ENCODE measurements at places on chromosomes 2 and 18.

DNA sequence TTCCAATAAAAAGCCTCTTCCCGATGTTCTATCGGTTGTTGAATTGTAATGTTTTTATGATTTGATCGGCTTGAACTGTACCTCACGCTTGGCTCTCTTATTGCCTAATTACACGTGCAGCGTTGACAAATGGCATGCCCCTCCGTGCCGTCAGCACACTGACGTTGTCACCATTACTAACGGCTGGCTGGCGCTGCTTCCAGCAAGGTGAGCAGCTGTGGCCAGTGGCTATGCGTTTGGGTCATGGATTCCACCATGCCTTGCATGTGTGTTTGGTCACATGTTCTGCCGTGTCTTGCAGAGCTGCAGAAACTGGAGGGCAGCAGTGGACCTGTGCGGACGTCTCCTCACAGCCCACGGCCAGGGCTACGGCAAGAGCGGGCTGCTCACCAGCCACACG lies 42.1 kb downstream of the TRAPPC12 start:
- H3K27me3 ChIP-seq: no peaks in the 10 kb centered on the region
- no peak overlapping the region for H3K4me3 ChIP-seq
- H3K4me1 ChIP-seq: no peaks in the 10 kb centered on the region
- no peak for DNase-seq

DNA sequence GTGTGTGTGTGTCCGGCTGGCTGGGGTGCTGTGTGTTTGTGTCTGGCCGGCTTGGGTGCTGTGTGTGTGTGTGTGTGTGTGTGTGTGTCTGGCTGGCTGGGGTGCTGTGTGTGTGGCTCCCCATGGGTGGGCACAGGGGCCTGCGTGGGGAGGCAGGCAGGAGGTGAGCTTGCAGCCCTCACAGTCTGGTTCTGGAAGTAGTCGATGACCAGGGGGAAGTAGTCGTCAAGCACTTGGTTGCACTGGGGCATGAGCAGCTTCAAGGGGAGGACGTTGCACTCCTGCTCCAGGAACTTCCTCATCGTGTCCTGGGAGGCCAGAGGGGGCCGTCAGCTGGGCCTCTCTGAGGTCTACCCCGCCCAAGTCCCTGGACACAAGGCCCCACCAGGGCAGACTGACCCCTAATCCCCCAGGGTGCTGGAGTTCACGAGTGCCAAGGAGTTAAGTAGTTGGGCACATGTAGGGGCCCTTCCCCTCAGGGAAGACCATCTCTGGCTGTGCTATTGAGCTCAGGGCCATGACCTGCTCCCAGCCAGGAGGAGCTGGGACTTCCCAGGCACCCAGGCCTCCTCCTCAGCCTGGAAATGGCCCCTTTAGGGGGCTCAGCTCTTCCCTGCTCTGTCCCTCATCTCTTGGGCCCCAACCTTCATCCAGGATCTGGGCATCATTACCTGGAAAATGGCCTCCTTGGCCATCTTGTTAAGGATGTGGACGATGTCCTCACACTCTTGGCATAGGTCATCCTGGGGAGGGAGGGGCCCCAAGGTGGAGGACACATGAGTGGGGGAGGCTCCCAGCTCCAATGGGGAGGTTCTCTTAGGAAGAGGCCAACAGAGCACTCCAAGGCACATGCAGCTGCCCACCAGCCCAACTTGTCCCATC lies 1.3 kb downstream of the SFTPB start:
- no peak for DNase-seq
- H3K27ac ChIP-seq: no peak overlapping the region
- H3K4me3 ChIP-seq: no peak overlapping the region
- no peaks in the 10 kb centered on the region for H3K27me3 ChIP-seq
- no peaks in the 10 kb centered on the region for H3K36me3 ChIP-seq
- no peaks in the 10 kb centered on the region for H3K4me1 ChIP-seq

- H3K27me3 ChIP-seq: no peaks in the 10 kb centered on the region
- no peak overlapping the region for H3K4me3 ChIP-seq
- DNase-seq: no peak
- H3K27ac ChIP-seq: no peak overlapping the region
- H3K4me1 ChIP-seq: no peaks in the 10 kb centered on the region
- H3K36me3 ChIP-seq: no peaks in the 10 kb centered on the region
Observed at GRCh38 chr2:60861736-60862135, 19.6 kb upstream of the REL start.

DNA sequence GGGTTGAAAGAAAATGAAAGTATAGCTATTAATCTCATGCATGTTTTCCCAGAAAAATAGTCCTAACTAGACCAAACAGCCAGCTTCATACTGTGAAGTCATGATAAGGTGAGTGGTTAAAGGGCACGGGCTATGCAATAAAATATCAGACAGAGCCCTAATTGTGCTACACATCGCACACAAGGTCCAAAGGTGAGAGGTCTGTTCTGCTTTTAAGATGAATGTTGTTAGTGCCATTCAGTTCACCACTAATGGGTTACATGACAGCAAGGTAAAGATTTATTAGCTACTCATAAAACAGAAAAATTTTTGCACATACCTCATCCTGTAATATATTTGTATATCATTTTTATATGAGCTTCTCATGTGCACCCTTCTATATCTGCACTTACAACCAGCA lies 105.0 kb upstream of the STK17B start:
- H3K36me3 ChIP-seq: no peaks in the 10 kb centered on the region
- H3K27me3 ChIP-seq: no peaks in the 10 kb centered on the region
- no peak overlapping the region for H3K27ac ChIP-seq
- H3K4me3 ChIP-seq: no peak overlapping the region
- DNase-seq: no peak
- no peaks in the 10 kb centered on the region for H3K4me1 ChIP-seq

DNA sequence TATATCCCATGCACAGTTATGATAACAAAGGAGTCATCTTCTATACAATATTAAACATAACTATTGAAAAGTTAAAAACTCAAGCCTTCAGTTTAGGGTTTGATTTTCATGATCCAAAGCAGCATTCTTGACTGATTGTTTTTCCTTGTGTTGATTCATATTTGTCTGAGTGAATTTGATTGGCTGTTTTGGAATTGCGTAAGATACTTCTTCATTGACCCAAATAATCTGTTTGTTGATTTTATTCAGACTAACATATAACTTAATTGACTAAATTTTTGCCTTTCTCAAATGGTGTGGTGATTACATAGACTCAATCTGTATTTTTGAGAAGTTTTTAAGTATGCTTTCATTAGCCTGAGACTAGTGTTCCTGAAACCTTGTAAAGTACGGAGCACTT lies 305.7 kb upstream of the TNP1 start:
- H3K27ac ChIP-seq: no peak overlapping the region
- no peaks in the 10 kb centered on the region for H3K36me3 ChIP-seq
- no peak for DNase-seq
- H3K4me1 ChIP-seq: no peaks in the 10 kb centered on the region
- H3K27me3 ChIP-seq: no peaks in the 10 kb centered on the region

- H3K4me1 ChIP-seq: no peaks in the 10 kb centered on the region
- no peak overlapping the region for H3K4me3 ChIP-seq
Observed at GRCh38 chr2:72572501-72572900, 253.3 kb downstream of the EXOC6B start.

DNA sequence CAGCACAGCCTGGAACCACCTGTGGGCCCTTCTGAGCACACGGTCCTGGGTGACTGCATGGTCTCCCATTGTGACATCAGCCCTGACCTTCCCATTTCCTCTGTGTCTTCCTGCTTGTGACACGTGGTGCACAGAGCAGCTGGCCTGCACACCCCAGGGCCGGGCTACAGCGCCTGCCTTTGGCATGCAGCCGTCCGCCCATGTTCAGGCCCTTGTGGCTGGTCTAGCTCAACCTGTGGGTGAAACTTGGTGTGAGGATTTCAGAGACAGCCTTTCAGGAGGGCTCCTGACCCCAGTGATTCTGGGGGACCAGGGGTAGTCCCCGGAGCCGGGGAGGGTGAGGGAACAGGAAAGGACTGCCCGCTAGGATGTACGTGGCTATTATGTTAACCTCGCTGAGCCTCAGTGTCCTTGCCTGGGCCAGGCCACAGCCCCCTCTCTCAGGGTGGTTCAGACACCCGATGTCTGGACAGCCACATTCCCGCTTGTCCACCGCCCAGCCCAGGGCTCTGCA lies 284.8 kb upstream of the HS6ST1 start:
- H3K36me3 ChIP-seq: no peaks in the 10 kb centered on the region
- H3K4me3 ChIP-seq: no peak overlapping the region
- H3K27ac ChIP-seq: no peak overlapping the region
- DNase-seq: peak; percentile 41

- H3K27me3 ChIP-seq: no peaks in the 10 kb centered on the region
- no peak for DNase-seq
Observed at GRCh38 chr2:28199995-28200679, 192.5 kb upstream of the FOSL2 start.

DNA sequence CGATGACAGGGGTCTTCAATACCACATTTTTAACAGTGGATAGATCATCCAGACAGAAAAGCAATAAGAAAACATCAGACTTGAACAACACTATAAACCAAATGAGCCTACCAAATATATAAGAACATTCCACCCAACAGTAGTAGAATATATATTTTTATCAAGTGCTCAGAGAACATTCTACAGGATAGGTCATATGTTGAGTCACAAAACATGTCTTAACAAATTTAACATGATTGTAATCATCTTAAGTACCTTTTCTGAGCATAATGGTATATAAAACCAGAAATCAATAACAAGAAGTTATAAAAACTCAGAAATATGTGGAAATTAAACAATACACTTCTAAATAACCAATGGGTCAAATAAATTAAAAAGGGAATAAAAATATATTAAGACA lies 194.0 kb upstream of the CYP26B1 start:
- no peaks in the 10 kb centered on the region for H3K36me3 ChIP-seq
- H3K4me3 ChIP-seq: no peak overlapping the region
- H3K27me3 ChIP-seq: no peaks in the 10 kb centered on the region
- no peak for DNase-seq
- no peaks in the 10 kb centered on the region for H3K4me1 ChIP-seq

DNA sequence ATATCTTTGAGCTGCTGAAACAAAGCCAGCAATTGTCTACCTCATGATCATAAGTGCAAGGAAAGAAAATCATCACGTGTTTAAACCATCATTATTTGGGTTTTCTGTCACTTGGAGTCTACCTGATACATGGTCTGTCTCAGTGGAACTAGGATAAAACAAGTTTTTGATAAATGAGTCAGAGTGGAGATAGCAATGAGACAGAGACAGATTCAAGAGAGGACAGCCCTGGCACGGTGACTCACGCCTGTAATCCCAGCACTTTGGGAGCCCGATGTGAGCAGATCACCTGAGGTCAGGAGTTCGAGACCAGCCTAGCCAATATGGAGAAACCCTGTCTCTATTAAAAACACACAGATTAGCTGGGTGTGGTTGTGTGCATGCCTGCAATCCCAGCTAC lies 93.8 kb downstream of the PMAIP1 start:
- no peak overlapping the region for H3K27ac ChIP-seq
- H3K4me3 ChIP-seq: no peak overlapping the region
- H3K27me3 ChIP-seq: no peaks in the 10 kb centered on the region
- H3K4me1 ChIP-seq: no peaks in the 10 kb centered on the region

DNA sequence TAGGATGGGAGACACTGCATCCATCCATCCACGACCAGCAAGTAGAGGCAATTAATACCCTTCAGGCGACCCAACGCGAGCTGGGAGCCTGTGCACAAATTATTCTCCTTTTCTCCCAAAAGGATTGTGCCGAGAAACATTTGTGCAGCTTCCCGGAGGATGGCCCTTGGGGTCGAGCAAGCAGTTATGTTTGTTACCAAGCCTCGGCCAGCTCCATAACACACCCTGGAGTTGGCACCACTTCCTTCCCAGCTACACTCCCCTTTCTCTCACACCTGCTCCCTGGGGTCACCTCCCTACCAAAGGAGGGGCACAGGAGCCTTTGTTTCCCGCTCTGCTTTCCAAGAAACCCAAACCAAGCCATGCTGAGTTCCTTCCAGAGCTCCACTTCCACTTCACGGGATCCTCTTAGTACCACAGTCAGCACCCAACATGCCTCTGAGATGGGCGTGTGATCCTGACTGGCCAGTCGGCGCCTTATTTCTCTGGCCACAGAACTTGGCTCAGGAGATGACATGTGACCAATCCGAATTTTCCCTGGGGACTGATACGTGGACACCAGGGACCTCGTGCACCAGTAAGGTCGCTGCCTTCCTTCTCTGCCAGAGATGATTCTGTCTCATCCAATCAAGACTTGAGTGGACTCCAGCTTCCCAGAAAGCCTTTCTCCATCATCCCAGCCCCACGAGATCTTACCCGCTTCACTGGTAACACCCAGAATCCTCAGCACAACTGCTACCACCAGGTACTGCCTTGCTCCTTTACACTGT lies 28.5 kb downstream of the GPR55 start:
- no peaks in the 10 kb centered on the region for H3K4me1 ChIP-seq
- peak; percentile 21 for DNase-seq
- no peaks in the 10 kb centered on the region for H3K36me3 ChIP-seq
- H3K27ac ChIP-seq: no peak overlapping the region
- H3K4me3 ChIP-seq: no peak overlapping the region
- no peaks in the 10 kb centered on the region for H3K27me3 ChIP-seq

DNA sequence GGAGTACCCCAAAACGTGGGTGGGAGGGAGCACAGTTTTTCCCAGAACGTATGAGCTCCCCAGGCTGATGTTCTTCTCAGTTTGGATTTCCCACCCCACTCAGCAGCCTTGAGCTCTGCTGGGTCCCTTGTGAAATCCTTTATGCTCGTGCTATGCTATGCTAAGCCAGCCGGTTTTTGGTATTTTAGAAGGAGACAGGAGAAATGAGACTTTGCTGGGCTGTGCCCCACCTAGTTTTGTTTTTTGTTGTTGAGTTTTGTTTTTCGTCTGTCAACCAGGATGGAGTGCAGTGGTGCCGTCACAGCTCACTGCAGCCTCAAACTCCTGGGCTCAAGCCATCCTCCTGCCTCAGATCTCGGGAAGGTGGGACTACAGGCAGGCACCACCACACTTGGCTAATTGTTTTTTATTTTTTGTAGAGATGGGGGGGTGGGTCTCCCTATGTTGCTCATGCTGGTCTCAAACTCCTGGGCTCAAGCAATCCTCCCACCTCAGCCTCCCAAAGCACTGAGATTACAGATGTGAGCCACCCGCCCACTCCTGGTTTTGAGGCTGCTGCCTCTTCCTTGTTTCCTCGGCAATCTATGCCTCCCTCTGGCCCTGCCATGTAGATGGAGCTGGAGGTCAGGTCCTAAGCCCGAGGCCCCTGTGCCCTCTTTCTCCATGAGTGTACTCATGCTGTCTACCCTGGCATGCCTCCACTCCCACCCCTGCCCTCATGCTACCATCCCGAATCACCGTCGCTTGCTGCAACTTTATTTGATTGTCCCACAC lies 17.5 kb upstream of the MGAT4A start:
- H3K27me3 ChIP-seq: no peaks in the 10 kb centered on the region
- H3K4me1 ChIP-seq: peaks cover 10% of the 10 kb centered on the region
- no peaks in the 10 kb centered on the region for H3K36me3 ChIP-seq
- no peak overlapping the region for H3K4me3 ChIP-seq

- H3K4me1 ChIP-seq: no peaks in the 10 kb centered on the region
- H3K4me3 ChIP-seq: no peak overlapping the region
- no peak for DNase-seq
- no peak overlapping the region for H3K27ac ChIP-seq
- H3K36me3 ChIP-seq: no peaks in the 10 kb centered on the region
- H3K27me3 ChIP-seq: no peaks in the 10 kb centered on the region
Observed at GRCh38 chr2:43410055-43410604, 183.7 kb upstream of the ZFP36L2 start.

GRCh38 chr2:142222715-142223114 lies 91.9 kb upstream of the LRP1B start:
- no peaks in the 10 kb centered on the region for H3K27me3 ChIP-seq
- DNase-seq: no peak
- no peak overlapping the region for H3K27ac ChIP-seq
- H3K4me1 ChIP-seq: no peaks in the 10 kb centered on the region
- no peak overlapping the region for H3K4me3 ChIP-seq
- H3K36me3 ChIP-seq: no peaks in the 10 kb centered on the region

- H3K36me3 ChIP-seq: no peaks in the 10 kb centered on the region
- no peak for DNase-seq
- no peak overlapping the region for H3K4me3 ChIP-seq
- H3K27ac ChIP-seq: peak overlapping the region; percentile 59
- H3K4me1 ChIP-seq: peaks cover 97% of the 10 kb centered on the region
Observed at GRCh38 chr2:54572636-54573536, 116.8 kb downstream of the SPTBN1 start.

Data from pancreas (tissue), 10 donors.